Activated CD4-positive, alpha-beta T cell treated with anti-CD3 and anti-CD28 coated beads, Interleukin-2, amount 10 ng/mL, durations not matched to agents 7 days and 5 days (primary cell): ENCODE measurements at places on chromosomes 4 and X.

DNA sequence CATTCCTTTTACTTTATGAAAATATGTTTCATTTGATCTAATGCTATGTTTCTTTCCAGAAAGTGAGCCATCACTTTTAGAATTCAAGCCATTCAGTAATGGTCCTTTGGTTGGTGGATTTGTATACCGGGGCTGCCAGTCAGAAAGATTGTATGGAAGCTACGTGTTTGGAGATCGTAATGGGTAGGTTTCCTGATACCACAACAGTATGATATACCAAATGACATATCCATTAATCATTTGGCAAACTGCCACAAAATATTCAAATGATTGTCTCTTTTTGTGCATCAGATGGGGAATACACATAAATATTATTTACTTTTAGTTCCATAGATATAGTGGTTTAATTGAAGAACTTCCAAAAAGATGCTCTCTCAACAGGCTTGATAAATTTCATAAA lies 68.2 kb downstream of the HHIP start:
- no peak for DNase-seq

DNA sequence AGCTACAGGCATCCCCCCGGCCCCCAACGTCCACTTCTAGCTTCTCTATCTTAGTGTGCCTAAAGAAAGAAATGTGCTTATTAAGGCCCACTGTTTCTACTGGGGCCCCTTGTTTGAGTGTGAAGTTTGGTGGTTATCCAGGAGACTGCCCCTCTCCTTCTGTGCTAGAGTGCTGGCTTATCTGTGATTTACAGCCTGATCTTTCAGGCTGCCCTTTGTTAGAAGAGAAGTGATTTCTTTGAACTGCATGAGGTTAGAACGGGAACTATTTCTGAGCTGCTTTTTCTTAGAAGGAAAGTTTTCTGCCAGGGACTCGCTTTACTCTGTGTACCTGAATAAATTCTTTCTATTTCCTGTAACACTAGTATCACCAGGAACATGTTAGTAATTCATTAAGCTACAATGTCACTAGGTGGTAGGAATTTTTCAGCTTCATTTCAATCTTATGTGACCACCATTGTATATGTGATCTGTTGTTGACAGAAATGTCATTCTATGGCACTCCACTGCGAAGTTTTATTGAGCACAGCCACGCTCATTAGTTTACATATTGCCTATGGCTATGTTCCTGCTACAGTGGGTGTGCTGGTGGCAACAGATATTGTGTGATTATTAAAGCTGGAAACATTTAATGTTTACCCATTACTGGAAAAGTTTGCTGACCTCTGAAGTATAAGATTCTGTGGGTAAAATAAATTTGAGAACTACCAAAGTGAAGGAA lies 193.8 kb upstream of the CXorf51B start:
- no peak for DNase-seq

DNA sequence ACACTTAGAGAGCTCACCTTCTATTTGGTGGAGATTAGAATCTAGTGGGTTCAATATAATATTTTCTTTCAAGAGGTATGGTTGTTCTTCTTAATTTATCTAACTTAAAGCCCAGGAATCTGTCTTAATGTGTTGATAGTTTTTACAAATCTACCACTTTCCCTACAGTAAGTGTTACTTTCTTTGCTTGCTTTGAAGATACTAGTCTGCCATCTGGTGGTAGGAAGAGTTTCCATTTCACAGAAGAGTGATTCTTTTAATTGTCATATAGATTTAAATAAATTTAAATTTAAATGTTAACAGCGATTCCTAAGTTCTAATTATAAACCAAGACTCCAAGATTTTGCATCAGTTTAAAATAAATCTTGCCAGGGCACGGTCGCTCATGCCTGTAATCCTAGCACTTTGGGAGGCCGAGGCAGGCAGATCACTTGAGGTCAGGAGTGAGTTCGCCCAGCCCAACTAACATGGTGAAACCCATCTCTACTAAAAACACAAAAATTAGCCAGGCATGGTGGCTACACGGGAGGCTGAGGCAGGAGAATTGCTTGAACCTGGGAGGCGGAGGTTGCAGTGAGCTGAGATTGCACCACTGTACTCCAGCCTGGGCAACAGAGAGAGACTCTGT lies 43.5 kb downstream of the NUDT9 start:
- DNase-seq: peak; percentile 40

- DNase-seq: no peak
Measured at GRCh38 chr4:127084666-127085065, 548.1 kb upstream of the INTU start.

- DNase-seq: no peak
Measured at GRCh38 chr4:130141651-130142050, 1045.7 kb downstream of the C4orf33 start.

- DNase-seq: no peak
Measured at GRCh38 chr4:73683456-73683855, 56.9 kb upstream of the CXCL8 start.

GRCh38 chr4:133493776-133494175 lies 344.7 kb downstream of the PCDH10 start:
- DNase-seq: no peak

DNA sequence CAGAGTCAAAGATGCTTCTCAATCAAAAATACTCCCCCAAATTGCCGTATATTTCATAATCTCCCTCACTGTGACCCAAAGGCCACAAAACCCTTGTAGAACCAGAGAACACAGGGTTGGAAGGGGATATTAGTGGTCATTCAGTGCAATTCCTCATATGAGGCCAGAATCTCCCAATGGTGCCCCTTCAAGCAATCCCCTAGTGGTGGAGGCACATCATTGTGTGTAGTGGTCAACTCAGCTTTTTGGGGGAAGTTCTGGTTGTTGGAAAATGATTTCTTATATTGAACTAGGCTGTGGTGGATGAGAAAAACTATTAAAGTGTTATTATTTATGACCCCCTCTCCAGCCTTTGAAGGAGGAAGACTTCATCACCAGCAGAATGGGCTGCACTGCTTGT lies 17.6 kb upstream of the BOD1L1 start:
- DNase-seq: no peak

DNA sequence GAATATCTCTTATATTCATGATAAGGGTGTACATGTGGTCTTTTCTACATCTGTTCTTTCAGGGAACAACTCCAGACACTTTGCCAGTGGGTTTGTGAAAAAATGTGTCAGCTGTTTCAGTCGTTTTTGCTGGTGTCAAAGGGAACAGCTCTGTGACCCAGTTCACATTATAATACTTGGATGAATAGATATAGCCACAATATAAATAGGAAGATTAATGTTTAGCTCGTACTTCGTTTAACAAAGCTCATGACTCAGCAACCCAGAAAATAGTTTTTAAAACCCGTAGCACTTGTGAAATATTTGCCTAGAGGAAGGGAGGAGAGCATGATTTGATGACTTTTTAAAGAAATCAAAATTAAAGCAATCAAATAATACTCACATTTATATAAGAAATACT lies 7.9 kb downstream of the LIAS start:
- no peak for DNase-seq

DNA sequence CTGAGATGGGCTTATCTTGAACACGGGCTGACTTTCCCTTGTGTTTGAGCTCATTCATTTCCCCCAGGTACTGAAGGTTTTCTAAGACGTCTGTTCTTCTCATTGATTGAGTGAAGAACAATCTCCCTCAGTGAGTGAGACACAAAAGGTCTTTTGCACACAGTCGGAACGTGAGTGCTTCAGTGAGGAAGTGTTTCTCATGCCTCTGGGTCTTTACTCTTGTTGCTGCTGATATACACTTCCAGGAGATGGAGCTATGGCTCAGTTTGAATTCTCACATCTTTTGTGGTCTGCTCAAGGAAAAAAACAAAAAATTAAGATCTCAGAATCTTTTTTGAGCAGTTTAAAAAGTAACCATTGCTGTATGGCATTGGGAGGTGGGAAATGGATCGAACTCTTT lies 981.9 kb upstream of the TENM3 start:
- no peak for DNase-seq

- no peak for DNase-seq
Measured at GRCh38 chrX:9055354-9055753, 21.4 kb upstream of the FAM9B start.

DNA sequence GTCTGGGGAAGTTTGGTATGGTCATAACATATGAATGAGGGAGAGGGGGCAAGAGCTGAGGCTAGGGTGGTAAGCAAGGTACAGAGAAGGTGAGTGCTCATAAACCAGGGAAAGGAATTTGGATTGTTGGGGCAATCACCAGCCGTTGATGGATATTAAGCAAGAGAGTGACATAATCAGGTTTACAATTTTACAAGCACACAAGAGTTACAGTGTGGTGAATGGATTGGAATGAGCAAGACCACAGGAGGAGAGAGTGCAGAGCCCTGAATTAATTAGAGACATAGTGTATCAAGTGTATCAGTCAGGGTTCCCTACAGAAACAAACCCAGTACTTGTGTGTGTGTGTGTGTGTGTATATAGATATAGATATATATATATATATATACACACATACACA lies 18.7 kb upstream of the FMR1NB start:
- DNase-seq: no peak

GRCh38 chr4:130054908-130055307 lies 959.0 kb downstream of the C4orf33 start:
- no peak for DNase-seq

DNA sequence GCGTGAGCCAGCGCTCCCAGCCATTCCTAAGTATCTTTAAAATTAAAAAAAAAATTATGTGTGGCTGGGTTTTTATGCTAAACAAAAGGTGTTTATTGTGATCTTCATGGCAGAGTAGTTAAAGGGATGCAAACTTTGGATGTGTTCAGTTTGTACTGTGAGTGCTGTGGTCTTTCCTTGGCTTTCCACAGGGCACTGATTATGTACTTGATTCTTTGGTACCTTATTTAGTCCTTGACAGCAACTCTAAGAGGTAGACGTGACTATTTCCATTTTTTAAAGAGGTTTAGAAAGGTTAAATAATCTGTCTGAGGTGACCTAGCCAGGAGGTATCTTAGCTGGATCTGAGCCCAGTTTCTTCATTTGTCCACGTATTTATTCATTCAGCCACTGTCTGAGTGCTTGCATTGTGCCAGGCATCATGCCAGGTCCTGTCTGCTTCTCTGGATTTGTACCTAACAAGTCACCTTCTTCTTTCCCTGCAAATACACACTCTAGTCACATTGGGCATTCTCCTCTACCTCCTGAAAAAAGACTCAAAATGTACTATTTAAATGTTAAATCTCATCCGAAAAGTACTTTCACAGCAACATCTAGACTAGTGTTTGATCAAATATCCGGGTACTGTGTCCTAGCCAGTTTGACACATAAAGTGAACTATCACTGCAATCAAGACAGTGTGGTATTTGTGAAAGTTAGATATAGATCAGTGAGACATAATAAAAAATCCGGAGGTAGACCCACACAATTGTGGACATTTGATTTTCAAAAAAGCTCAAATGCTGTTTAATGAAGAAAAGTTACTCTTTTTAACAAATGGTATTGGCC lies 31.5 kb downstream of the WWC2 start:
- no peak for DNase-seq

GRCh38 chr4:40446839-40447238 lies 111.7 kb downstream of the CHRNA9 start:
- DNase-seq: no peak

GRCh38 chr4:33149658-33150524 lies 2429.7 kb downstream of the PCDH7 start:
- DNase-seq: no peak

DNA sequence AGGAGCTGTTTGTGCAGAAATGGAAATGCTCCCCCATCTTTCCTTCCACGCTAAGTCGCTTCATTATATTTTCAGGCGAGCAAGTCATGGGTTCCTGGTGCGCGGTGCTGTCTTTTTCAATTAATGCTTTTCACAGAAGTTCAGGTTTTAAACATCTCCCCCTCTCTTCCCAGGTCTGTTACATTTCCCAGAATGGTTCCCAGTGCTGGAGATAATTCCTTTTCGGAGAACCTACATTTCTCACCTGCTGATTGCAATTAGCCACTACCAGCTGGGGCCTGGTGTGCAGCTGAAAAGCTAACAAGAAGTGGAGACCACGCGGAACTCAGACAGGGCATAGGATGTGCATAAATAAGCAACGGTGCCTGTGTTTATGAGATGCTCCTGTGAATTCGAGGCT lies 217.8 kb downstream of the MID1IP1 start:
- no peak for DNase-seq

GRCh38 chr4:992297-993110 lies 700 bp downstream of the SLC26A1 start:
- DNase-seq: no peak

DNA sequence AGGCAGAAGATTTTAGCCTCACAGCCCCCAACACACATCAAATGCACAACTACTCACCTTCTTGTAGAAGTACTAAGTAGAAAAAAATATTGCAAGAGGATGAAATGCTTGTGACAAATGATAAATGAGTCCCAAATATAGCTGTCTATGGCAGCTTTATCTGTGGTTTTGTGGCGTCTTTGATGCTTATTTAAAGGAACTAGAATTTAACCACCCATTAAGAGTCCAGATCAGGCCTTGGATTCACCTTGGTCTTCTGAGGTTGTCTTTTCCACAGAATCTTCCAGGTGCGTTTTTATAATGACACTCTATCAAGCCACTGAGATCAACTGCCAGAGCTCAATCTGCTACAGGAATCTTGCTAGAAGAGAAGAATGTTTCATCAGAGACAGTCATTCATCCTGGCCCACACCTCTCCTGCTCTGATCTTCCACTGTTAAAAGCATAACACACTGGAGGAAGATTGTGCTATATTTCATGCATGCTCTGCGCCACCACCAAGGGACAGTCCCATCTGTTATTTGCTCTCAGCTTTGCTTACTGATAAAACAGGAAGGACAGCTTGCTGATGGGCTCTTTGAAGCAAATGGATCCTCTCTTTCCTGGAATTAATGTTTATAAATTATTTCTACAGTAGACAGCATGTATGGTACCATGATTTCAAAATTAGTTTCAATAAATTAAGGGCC lies 144.1 kb downstream of the SLC7A11 start:
- no peak for DNase-seq

DNA sequence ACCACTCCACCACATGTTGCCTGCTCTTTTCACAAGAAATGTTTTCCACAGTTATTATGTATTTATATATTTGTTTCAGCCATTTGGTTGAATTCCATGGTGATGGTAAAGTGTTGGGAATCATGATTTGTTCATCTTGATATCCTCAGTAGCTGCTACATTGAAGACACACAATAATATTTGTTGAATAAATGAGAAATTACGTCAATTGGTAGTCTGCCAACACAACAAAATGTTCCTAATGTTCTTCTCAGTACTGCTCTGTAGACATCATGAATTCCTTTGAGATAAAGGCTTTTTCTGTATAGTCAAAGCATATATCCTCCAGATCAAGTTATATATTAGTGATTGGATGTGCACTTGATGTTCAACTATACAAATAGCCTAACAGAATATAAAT lies 29.5 kb downstream of the CXXC4 start:
- DNase-seq: no peak

- no peak for DNase-seq
Measured at GRCh38 chr4:98746530-98746929, 88.1 kb upstream of the TSPAN5 start.

GRCh38 chr4:76148142-76148865 lies at the start of gene NUP54:
Gene NUP54 (minus strand): TSS chr4:76148397. CDS start chr4:76148374, 23 bp downstream.
- DNase-seq: peak; percentile 96

- DNase-seq: no peak
Measured at GRCh38 chr4:74378573-74378972, 13.6 kb downstream of the EREG start.

- DNase-seq: no peak
Measured at GRCh38 chr4:128451270-128451905, 163.8 kb upstream of the PGRMC2 start.
